ENCODE measurements at places on chromosomes 7 and 10.

DNA sequence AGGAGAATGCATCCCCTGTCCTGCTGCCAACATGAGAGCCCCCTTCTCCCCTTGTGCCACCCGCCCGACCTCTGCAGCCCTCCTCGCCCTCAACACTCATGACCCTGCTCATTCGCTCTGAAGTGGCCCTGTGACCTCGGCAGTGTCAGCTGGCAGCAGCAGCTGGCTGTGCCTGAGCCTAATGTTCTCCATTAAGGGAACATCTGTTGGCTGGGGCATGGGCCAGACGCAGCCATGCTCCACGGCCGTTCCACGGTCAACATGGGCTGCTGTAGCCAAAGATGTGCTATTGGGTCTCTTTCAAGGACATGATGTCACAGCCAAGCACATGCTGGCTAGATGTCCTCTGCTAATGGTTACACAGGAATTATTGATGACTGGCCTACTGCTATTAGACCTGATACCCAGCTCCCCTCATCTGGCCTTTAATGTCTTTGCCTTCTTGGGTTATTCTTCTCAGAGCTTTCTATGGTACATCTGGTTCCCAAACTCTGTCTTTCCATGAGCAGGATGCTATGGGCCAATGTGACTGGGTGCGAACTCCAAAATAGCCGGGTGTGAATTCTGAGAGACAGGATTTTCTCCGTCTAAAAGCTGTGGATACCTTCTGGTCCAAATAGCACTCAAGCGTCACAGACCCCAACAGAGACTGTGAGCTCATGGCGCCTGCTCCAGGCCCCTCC lies 22.4 kb downstream of the ADCYAP1R1 start:
- no peak for DNase-seq

GRCh38 chr10:103153302-103154197 lies 39.5 kb downstream of the NT5C2 start:
- no peak for DNase-seq

DNA sequence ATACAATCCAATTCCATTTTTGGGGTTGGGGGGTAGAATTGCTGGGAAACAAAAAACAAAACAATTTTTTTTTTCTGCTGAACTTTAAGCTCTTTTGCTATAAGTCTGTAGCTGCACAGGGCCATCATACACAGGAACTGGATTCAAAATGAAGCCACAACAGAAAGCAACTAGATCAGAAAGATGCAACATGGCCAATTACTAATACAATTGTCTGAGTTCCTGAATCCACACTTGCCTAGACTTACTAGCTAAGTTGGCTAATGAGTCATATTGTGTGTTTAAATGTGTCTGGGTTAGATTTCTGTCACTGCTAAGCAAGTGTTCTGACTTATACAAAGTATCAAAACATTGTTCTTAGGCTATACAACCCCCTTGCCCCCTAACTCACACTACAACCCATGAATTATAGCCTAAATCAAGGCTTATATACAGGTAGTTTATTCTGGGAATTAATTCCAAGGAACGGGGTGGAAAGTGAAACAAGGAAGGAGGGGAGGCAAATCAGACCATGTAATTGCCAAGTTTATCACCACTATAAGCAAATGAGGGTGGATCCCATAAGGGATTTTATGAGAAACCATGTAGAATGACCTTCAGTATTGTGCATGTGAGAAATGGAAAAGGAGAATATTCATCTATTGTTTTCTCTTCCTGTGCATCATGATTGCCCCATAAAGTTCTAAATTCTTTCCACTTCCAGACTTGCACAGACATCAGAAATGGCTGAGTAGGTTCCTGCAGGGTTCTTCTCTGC lies 337.9 kb upstream of the SORCS1 start:
- no peak for DNase-seq

GRCh38 chr10:36416513-36416912 lies 708.9 kb upstream of the ANKRD30A start:
- no peak for DNase-seq

DNA sequence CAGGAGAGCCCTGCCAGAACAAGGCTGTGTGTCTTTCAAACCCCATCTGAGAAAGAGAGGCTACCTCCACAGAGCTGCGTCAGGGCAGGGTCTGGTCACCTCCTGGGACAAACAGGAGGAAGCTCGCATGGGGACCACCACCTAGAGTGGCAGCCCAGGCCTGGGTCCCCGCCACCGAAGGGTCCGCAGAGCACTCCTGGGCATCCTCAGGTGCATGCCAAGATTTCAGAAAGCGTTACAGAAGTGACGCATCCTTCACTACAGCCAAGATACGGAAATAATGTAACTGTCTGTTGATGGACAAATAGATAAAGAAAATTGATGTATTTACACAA lies 42.6 kb downstream of the GSDME start:
- no peak for DNase-seq

DNA sequence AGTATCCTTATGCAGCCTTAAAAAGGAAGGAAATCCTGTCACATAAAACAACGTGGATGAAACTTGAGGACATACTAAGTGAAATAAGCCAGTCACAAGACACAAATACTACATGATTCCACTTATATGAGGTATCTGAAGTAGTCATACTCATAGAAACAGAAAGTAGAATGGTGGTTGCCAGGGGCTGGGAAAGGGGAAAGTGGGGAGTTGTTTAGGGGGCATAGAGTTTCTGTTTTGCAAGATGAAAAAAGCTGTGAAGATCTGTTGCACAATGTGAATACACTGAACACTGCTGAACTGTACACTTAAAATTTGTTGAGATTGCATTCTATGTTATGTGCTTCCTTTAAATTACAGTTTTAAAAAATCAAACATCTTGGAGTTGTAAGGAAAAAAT lies 2.9 kb downstream of the NUP205 start:
- DNase-seq = no peak

DNA sequence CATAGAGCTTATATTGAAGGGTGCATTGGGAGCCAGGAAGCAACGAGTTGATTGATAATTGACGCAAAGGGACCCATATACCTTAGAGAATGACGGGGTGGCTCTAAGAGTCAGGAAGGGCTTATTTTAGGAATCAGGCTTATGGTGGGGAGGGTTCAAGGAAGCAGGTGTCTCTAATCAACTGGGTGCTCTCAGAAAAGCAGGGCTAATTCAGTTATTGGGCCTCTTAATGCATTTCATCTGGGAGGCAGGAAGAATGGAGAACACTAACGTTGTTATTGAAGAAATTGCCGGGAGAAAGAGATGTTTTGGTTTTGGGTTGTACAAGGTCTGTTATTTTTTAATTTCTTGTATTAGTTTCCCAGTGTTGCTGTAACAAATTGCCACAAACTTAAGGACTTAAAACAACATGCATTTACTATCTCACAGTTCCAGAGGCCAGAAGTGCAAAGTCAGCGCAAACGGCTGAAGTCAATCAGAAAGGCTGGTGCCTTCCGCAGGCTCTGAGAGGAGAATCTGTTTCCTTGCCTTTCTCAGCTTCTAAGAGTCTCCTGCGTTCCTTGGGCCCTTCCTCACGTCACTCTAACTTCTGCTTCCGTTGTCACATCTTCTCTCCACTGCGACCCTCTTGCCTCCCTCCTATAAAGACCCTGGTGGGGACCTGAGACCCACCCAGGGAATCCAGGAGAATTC lies 328.4 kb upstream of the C7orf33 start:
- DNase-seq = no peak

DNA sequence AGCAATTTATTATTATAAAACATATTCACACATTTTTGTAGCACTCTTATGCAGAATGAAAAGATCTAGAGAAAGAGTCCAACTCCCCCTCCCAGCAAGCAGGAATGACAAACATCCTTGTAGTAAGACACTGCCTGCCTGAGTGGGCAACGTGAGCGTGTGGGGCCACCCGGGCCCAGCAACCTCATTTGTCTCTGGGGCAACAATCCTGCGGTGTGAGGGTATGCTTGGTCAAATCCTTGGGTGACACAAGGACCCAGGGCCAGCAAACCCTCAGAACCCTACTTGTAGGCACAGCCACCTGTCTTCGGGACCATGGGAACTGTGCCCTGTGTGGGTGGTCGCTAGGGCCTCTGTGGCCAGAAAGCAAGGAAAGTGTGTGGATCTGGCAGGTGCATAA lies 10.7 kb downstream of the RHEB start:
- DNase-seq = no peak

Measured in activated naive CD8-positive, alpha-beta T cell treated with anti-CD3 and anti-CD28 coated beads, Interleukin-2, amount 50 U/mL, for 24 hours (primary cell).